ENCODE measurements at places on chromosomes 7 and 10. TPM values are rescaled to one million over a fixed set of nuclear protein-coding genes. Genes with fewer than 3 reads are reported as not detected.

SPRN gene
- total RNA-seq: 0.52 TPM

FEZF1 gene
- not detected for total RNA-seq

HTR5A gene
- total RNA-seq: not detected

LRMDA gene
- 7.3 TPM for total RNA-seq

PRSS37 gene
- total RNA-seq: not detected

CDC14C gene
- total RNA-seq: not detected

FKBP9 gene
- 176 TPM for total RNA-seq

CFAP43 gene
- total RNA-seq: 2.1 TPM

TCERG1L gene
- total RNA-seq: not detected

DPYSL4 gene
- 1.0 TPM for total RNA-seq

IFIT2 gene
- 6.8 TPM for total RNA-seq

TBX20 gene
- 1.0 TPM for total RNA-seq

PPP1R9A gene
- 42.3 TPM for total RNA-seq

LRRC18 gene
- total RNA-seq: under 0.01 TPM

SPDYE1 gene
- total RNA-seq: not detected

PNLIPRP2 gene
- not detected for total RNA-seq

SORCS3 gene
- total RNA-seq: 0.52 TPM

CARD11 gene
- 1.0 TPM for total RNA-seq

HECTD2 gene
- total RNA-seq: 14.6 TPM

PSD gene
- total RNA-seq: 3.7 TPM

PLEKHA1 gene
- total RNA-seq: 23.5 TPM

SPAG6 gene
- 2.6 TPM for total RNA-seq

EGR2 gene
- total RNA-seq: 3.7 TPM

AOC1 gene
- total RNA-seq: under 0.01 TPM

CUZD1 gene
- 0.52 TPM for total RNA-seq

TLL2 gene
- 0.52 TPM for total RNA-seq

RTKN2 gene
- 2.1 TPM for total RNA-seq

CHST15 gene
- 19.3 TPM for total RNA-seq

C10orf67 gene
- under 0.01 TPM for total RNA-seq

CEP55 gene
- 4.7 TPM for total RNA-seq

ATG9B gene
- total RNA-seq: not detected

TRIL gene
- 15.1 TPM for total RNA-seq

THSD7A gene
- 4.7 TPM for total RNA-seq

DGKB gene
- 2.1 TPM for total RNA-seq

ASAH2 gene
- total RNA-seq: under 0.01 TPM

SLC26A5 gene
- not detected for total RNA-seq

DYDC2 gene
- total RNA-seq: not detected

NME8 gene
- not detected for total RNA-seq

NKX2-3 gene
- total RNA-seq: 1.0 TPM

AQP1 gene
- total RNA-seq: 67.8 TPM

PLEKHS1 gene
- total RNA-seq: 0.52 TPM

ZNF775 gene
- total RNA-seq: 6.8 TPM

FAM131B gene
- 1.0 TPM for total RNA-seq

CLDN4 gene
- total RNA-seq: not detected

UBN2 gene
- 11.5 TPM for total RNA-seq

LSM8 gene
- total RNA-seq: 20.9 TPM

ANXA7 gene
- total RNA-seq: 47.0 TPM

ACHE gene
- 36.0 TPM for total RNA-seq

CLCN1 gene
- 4.7 TPM for total RNA-seq
